Right lung (tissue), 10 donors: ENCODE measurements at places on chromosomes 5 and 9. TPM values are rescaled to one million over a fixed set of nuclear protein-coding genes. Genes with fewer than 3 reads are reported as not detected.

- no peak for DNase-seq
Observed at GRCh38 chr5:109690242-109690974, 681 bp downstream of the MAN2A1 start.

GRCh38 chr9:120524863-120525262 is 55.1 kb downstream of the CDK5RAP2 start:
- peak; percentile 38 for DNase-seq

GRCh38 chr5:42923710-42924109 is 112.0 kb upstream of the SELENOP start:
- no peak for DNase-seq

GRCh38 chr9:123686829-123687192 is 243.1 kb downstream of the DENND1A start:
- no peak for DNase-seq

The GDA gene
- polyA plus RNA-seq = 0.12 TPM

DNA sequence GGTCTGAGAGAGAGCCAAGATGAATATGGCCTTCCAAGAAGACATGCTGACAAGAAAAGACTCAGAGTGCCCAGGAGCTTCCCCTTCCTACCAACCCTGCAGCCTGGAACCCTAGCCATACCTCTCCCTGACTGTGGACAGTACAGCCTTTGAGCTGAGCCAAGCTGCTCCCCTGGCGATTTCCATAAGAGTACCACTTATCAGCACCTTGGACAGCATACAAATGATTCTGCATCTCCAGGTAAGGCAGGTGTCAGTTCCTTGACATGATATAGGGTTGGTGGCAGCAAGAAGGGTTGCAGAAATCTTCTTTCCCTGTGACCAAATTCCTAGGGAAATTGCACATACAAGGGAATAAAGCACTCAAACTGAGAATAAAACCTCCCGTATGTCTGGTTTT is 58.3 kb downstream of the MFAP3 start:
- DNase-seq = no peak

The RNF208 gene
- 6.9 TPM for polyA plus RNA-seq

The PROB1 gene
- 3.0 TPM for polyA plus RNA-seq

The SARDH gene
- polyA plus RNA-seq = 8.4 TPM

DNA sequence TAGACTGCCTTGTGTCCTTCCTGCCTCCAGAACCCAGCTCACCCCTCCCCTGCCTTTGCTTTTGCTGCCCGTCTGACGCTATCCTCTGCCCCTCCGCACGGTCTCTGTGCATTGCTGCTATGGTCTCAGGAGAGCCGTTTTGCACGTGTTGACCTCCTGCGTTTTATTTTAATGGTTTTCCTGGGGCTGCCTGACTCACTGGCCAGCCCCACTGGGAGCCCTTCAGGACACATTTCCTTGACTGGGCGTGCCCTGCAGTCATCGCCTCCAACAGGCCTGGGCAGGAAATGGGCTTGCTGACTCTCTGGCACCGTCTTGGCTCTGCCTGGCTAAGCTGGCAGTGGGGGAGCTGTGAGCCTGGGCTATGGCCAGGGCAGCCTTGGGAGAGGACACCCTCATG is 17.9 kb upstream of the ASS1 start:
- no peak for DNase-seq

The DPH7 gene
- polyA plus RNA-seq = 58.5 TPM

- DNase-seq = no peak
Observed at GRCh38 chr9:14907360-14907685, 2.9 kb downstream of the FREM1 start.

GRCh38 chr5:115432691-115433090 is 111.9 kb downstream of the FEM1C start:
- DNase-seq = no peak

- peak; percentile 56 for DNase-seq
Observed at GRCh38 chr9:70257991-70258691, 637 bp upstream of the SMC5 start.

- no peak for DNase-seq
Observed at GRCh38 chr5:142915813-142916424, 145.7 kb downstream of the ARHGAP26 start.

DNA sequence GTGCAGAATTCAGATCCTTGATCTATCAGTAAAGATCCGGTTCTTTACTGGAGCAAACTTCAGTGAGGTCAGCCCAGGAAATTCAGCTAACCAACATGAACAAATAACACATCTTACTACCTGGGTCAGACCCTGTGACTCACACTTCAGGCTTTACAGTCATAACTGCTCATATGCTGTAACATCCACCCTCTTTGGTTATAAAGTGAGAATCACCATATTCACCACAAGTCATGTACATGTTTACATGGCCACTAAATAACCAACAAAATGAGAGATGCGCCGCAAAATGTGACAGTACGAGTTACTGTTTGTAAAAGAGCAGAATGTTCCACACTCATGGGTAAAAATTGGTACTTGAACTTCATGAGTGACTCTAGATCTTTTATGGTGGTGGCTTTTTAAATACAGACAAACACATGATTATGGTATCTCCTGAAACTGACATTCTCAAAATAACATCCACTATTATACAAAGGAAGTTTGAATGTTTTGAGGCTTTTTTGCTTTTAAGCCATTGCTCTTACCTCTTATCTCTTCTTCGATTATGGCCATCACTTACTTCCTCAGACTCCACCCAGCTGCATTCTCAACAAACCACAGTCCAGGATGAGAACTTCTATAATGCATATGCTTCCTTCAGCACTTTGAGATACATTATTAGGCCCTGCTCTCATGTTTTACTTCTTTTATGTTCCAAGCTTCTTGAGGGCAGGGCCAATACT is 516.6 kb downstream of the RAB3C start:
- no peak for DNase-seq

GRCh38 chr9:98755006-98755618 is 41.2 kb downstream of the ANKS6 start:
- DNase-seq = no peak

DNA sequence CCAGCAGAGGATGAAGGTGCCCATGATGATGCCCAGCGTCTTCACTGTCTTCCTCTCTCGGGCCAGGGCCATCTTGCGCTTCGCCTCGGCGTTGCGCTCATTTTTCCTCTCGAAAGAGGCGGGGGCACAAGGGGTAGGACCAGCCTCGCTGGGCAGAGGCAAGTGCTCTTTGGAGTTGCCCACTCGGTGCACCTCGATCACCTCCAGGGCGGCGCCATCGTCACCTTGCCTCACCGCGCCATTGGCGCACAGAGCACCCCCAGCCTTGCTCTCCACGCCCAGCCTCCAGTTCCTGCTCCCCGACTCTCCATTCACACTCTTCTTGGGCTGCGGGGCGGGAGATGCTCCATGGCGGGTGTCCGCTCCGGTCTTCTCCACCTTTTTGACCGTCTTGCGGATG is 1.6 kb downstream of the HTR1A start:
- DNase-seq = no peak

The RMRP gene
- not detected for polyA plus RNA-seq

- no peak for DNase-seq
Observed at GRCh38 chr5:89351222-89351621, 468.2 kb upstream of the MEF2C start.

DNA sequence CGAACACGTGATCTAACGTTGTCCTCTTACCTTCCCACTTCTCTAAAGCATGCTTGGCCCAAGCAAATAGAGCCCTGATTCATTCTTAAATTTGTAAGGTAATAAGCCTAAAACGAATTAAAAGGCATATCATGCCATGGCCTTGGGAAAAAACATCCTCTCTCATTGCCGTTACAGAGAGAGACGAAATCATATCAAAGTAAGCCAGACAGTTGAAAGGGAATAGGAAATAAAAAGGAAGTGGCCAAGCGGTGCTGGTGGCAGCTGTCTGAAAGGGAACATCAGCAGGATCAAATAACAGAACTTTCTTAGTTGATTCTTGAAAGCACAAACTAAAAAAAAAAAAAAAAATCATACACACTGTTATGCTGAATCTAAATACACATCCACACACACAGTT is 49.1 kb upstream of the CDH6 start:
- DNase-seq = no peak

DNA sequence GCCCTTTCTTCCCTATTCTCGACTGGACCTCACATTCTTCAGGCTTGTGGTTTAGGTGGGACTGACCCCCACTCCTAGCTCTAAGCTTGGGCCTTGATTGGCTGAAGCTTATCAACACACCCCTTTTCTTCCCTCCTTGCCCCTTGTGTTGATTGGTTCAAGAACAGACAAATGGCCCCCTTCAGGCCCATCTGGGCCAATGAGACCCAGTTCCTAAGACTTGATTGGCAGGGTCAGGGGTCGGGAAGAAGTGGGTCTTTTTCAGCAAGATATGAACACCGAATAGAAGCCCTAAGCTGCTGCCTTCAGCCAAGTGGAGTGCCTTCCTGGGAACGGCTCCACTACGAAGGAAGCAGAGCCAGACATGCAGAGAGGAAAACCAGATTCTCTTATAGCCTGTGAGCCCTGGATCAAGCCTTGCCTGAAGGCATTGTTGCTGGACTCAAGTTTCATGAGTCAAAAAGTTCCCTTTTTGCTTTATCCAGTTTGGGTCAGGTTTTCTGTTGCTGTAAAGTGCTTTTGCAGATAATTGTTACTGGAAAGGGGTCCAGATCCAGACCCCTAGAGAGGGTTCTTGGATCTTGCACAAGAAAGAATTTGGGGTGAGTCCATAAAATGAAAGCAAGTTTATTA is 22.4 kb upstream of the NCS1 start:
- DNase-seq = no peak
